Activated B cell treated with CpG ODN at 0.5 μM for 24 hours (primary cell): ENCODE measurements at places on chromosomes 5 and 9. TPM values are rescaled to one million over a fixed set of nuclear protein-coding genes. Genes with fewer than 3 reads are reported as not detected.

DNA sequence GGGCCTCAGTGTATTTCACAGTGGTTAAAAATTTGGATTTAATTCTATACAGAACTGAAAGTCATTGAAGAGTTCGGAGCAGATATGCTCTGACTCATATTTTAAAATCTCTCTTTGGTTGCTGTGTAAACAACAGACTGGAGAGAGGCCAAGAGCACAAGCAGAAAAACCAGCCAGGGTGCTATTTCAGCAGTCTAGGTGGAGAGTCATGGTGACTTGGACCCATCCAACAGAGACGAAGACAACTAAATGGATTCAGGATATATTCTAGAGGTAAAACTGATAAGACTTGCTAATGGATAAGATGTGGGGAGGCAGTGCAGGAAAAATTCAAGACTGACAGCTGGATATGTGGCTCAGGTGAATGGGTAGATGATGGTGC lies 168.9 kb downstream of the MAPKAP1 start:
- DNase-seq, result no peak
- H3K27me3 ChIP-seq, result no peaks in the 10 kb centered on the region
- peaks cover 15% of the 10 kb centered on the region for H3K4me1 ChIP-seq
- H3K27ac ChIP-seq, result no peak overlapping the region
- H3K36me3 ChIP-seq, result peaks cover 44% of the 10 kb centered on the region

- H3K36me3 ChIP-seq, result peaks cover 18% of the 10 kb centered on the region
- H3K4me1 ChIP-seq, result peaks cover 63% of the 10 kb centered on the region
Measured at GRCh38 chr5:119269061-119269944, 86.5 kb upstream of the TNFAIP8 start.

DNA sequence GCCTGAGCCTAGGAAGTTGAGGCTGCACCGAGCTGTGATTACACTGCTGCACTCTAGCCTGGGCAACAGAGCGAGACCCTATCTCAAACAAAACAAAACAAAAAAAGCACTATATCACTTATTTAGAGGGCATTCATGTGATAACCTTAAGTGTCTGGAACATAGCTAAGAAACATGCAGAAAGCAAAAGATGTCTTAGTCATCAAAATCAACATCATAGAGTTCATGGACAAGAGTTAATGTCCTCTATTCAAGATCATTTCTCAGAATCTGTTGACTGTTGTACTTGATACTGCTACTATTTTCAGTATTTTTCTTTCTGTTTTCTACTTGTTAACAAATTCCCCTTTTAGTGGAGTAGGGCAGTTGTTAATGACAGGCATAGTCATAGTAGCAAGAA lies 25.4 kb downstream of the FSD1L start:
- H3K27ac ChIP-seq, result no peak overlapping the region
- H3K4me3 ChIP-seq, result no peak overlapping the region
- H3K27me3 ChIP-seq, result no peaks in the 10 kb centered on the region

DNA sequence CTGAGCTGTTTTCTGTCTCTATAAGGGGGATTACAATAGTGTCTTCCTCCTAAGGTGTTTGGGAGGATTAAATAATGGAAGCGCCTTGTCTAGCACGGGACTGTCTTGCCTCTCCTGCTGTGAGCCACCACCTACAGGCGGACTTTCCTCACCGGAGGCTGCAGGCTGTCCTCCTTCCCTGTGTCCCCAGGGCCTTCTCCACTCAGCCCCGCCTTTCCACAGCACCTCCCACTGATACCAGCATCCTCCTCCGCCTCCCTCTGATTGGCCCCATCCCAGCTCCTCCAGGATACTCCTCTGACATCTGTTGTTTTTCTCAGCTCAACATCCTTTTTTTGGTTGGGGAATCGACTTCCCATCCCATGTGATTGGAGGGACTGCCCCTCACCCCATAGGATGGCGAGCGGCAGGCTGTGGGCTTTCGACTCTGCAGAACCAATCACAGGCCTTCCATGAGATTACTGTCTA lies 851 bp upstream of the ZDHHC12 start:
- peak overlapping the region; percentile 81 for H3K27ac ChIP-seq
- peak overlapping the region; percentile 92 for H3K4me3 ChIP-seq
- H3K36me3 ChIP-seq, result peaks cover 28% of the 10 kb centered on the region
- no peaks in the 10 kb centered on the region for H3K27me3 ChIP-seq
- no peak for DNase-seq

- peaks cover 25% of the 10 kb centered on the region for H3K27me3 ChIP-seq
- H3K4me3 ChIP-seq, result no peak overlapping the region
- H3K4me1 ChIP-seq, result peaks cover 5% of the 10 kb centered on the region
Measured at GRCh38 chr9:132187121-132187620, 25.3 kb downstream of the NTNG2 start.

DNA sequence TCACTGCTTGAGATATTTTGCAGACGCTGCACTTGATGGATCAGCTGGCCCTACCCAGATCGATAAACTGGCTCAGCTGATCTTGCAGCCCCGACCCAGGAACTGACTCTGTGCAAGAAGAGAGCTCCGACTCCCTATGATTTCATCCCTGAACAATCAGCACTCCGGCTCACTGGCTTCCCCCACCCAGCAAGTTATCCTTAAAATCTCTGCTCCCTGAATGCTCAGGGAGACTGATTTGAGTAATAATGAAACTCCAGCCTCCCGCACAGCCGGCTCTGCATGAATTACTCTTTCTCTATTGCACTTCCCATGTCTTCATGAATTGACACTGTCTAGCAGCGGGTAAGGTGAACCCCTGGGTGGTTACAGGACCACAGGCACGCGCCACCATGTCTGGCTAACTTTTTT lies 16.9 kb upstream of the NANS start:
- DNase-seq, result no peak
- H3K36me3 ChIP-seq, result no peaks in the 10 kb centered on the region
- peaks cover 4% of the 10 kb centered on the region for H3K27me3 ChIP-seq

DNA sequence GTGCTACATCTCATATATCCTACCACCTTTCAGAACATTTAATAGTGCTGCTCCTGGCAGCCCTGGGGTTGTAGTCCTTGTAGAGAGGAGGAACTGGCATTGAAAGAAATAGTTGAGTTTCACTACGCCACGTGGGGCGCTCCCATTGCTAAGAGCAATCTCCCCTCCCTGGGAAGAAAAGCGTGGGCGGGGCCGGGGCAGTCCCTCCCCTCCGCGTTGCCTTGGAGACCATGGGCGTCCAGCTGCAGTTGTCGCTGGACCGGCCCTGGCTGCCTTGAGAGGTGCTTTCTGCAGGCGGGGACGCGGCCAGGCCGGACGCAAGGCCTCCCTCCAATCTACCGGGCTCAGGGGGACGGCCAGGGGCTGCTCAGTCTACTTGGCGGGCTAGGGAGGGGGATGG lies 368 bp upstream of the CCDC180 start:
- peaks cover 5% of the 10 kb centered on the region for H3K36me3 ChIP-seq
- DNase-seq, result no peak
- H3K27ac ChIP-seq, result no peak overlapping the region
- H3K4me3 ChIP-seq, result no peak overlapping the region
- no peaks in the 10 kb centered on the region for H3K4me1 ChIP-seq
- H3K27me3 ChIP-seq, result peaks cover 11% of the 10 kb centered on the region

- no peak for DNase-seq
- peaks cover 3% of the 10 kb centered on the region for H3K27me3 ChIP-seq
- no peak overlapping the region for H3K4me3 ChIP-seq
- no peaks in the 10 kb centered on the region for H3K4me1 ChIP-seq
- no peaks in the 10 kb centered on the region for H3K36me3 ChIP-seq
Measured at GRCh38 chr9:85392260-85392659, 349.5 kb downstream of the AGTPBP1 start.

DNA sequence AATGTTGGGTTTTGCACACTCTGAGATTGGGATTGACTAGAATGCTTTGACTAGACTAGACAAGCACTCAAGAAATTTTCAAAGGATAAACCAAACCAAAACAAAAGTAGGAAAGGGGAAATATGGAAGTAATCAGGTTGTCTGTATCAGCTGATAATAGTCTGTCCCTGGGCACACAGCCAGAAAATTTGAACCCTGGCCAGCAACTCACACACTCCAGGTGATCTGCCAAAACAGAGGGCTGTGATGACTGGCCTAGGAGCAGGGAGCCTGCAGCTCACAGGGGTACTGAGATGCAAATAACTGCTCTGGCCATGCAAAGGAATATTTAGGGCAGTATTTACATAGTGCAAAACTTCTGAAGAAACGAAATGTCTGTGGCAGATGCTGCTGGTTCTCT lies 112.3 kb upstream of the SMIM23 start:
- H3K27me3 ChIP-seq, result peaks cover 12% of the 10 kb centered on the region
- no peak overlapping the region for H3K4me3 ChIP-seq
- H3K36me3 ChIP-seq, result no peaks in the 10 kb centered on the region
- no peaks in the 10 kb centered on the region for H3K4me1 ChIP-seq
- DNase-seq, result no peak

- no peak overlapping the region for H3K27ac ChIP-seq
- H3K36me3 ChIP-seq, result no peaks in the 10 kb centered on the region
- H3K4me3 ChIP-seq, result no peak overlapping the region
- no peak for DNase-seq
- H3K27me3 ChIP-seq, result no peaks in the 10 kb centered on the region
Measured at GRCh38 chr5:143601917-143602333, 198.4 kb upstream of the NR3C1 start.

DNA sequence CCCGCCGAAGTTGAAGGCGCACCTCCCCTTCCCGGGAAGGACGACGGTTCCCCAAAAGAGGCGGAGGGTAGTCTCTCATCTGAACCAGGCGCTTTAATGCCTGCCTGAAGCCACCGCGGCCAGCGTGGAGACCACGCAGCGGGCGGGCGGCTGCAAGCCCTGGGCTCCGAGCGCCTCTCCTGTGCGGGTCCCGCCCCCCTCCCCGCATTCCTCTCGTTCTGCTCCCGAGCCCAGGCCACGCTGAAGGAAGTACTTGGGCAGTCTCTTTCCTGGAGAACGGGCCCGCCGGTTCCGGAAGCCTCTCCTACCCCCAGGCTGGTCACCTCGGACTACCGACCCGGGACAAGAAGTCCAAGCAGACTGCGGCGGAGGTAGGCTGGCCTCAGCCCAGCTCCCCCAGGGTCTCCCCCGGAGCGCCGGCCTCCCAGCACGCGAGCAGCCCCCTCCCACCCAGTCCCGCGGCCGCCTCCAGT lies 571 bp downstream of the PPIC start:
- peaks cover 13% of the 10 kb centered on the region for H3K4me1 ChIP-seq
- peaks cover 58% of the 10 kb centered on the region for H3K27me3 ChIP-seq
- peak overlapping the region; percentile 83 for H3K4me3 ChIP-seq
- peak; percentile 18 for DNase-seq

- DNase-seq, result no peak
- H3K27ac ChIP-seq, result no peak overlapping the region
- H3K27me3 ChIP-seq, result no peaks in the 10 kb centered on the region
- no peak overlapping the region for H3K4me3 ChIP-seq
Measured at GRCh38 chr5:145220481-145220880, 614.7 kb downstream of the PRELID2 start.

GRCh38 chr9:134289241-134289875 lies 36.9 kb upstream of the RXRA start:
- H3K27ac ChIP-seq, result no peak overlapping the region
- H3K4me3 ChIP-seq, result no peak overlapping the region
- H3K27me3 ChIP-seq, result peaks cover 14% of the 10 kb centered on the region
- no peak for DNase-seq
- H3K36me3 ChIP-seq, result no peaks in the 10 kb centered on the region

- no peak overlapping the region for H3K27ac ChIP-seq
- H3K4me1 ChIP-seq, result peaks cover 2% of the 10 kb centered on the region
- no peak for DNase-seq
- H3K27me3 ChIP-seq, result no peaks in the 10 kb centered on the region
- H3K36me3 ChIP-seq, result no peaks in the 10 kb centered on the region
Measured at GRCh38 chr9:74277532-74277931, 219.6 kb upstream of the RORB start.

- no peak overlapping the region for H3K27ac ChIP-seq
- peaks cover 1% of the 10 kb centered on the region for H3K27me3 ChIP-seq
- no peak overlapping the region for H3K4me3 ChIP-seq
- no peak for DNase-seq
- no peaks in the 10 kb centered on the region for H3K4me1 ChIP-seq
Measured at GRCh38 chr9:77066388-77066787, 46.9 kb downstream of the FOXB2 start.

DNA sequence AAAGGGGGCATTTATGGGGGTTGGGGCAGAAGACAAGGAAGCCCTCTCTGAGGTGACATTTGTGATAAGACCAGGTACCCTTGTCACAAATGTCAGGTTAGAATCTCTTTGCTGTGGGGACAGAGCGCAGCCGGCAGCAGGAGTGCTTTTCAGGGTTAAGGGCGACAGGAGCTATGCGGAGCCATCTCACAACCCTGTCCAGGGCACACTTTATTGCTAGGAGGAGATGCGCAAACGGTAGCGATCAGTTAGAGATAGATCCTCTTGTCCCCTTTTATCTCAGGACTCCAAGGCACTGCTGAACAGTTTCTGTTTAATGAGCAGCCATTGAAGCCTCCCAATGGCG lies 438 bp upstream of the LAMC3 start:
- H3K4me3 ChIP-seq, result peak overlapping the region; percentile 52
- no peak for DNase-seq
- H3K4me1 ChIP-seq, result peaks cover 5% of the 10 kb centered on the region
- no peaks in the 10 kb centered on the region for H3K36me3 ChIP-seq
- H3K27me3 ChIP-seq, result peaks cover 34% of the 10 kb centered on the region

GRCh38 chr5:135434591-135435466 lies 12.3 kb downstream of the DCANP1 start:
- peaks cover 4% of the 10 kb centered on the region for H3K27me3 ChIP-seq
- H3K4me1 ChIP-seq, result peaks cover 13% of the 10 kb centered on the region
- no peaks in the 10 kb centered on the region for H3K36me3 ChIP-seq
- H3K4me3 ChIP-seq, result no peak overlapping the region
- no peak for DNase-seq

DNA sequence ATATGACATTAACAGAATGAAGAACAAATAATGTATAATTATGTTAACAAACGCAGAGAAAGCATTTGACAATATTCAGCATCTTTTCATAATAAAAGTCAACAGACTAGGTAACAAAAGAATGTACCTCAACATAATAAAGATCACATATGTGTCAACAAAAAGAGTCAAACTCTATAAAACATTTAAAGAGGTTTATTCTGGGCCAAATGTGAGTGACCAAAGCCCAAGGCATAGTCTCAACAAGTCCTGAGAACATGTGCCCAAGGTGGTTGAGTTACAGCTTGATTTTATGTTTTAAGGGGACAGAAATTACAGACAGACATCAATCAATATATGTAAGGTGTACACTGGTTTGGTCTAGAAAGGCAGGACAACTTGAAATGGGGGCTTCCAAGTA lies 19.4 kb downstream of the BTNL8 start:
- no peaks in the 10 kb centered on the region for H3K4me1 ChIP-seq
- peaks cover 4% of the 10 kb centered on the region for H3K36me3 ChIP-seq
- peaks cover 9% of the 10 kb centered on the region for H3K27me3 ChIP-seq
- H3K27ac ChIP-seq, result no peak overlapping the region
- no peak for DNase-seq

The SHISAL2B gene
- not detected in 2 replicates for total RNA-seq

The PROB1 gene
- 3.5 and 3.6 TPM in 2 replicates for total RNA-seq

The C5orf58 gene
- total RNA-seq, result not detected in 2 replicates

The PCDHGA12 gene
- 1.3 and 1.6 TPM in 2 replicates for total RNA-seq

The CCL19 gene
- not detected in 2 replicates for total RNA-seq

The PCDH1 gene
- total RNA-seq, result not detected in 2 replicates

The HSD17B3 gene
- total RNA-seq, result not detected in 2 replicates

The FAM163B gene
- not detected in 2 replicates for total RNA-seq

The CCL21 gene
- not detected in 2 replicates for total RNA-seq

The CDH9 gene
- total RNA-seq, result not detected in 2 replicates

The SH3PXD2B gene
- 0.02 TPM in 1 of 2 replicates, not detected in the other for total RNA-seq
